ENCODE measurements at places on chromosomes 3 and 15. TPM values are rescaled to one million over a fixed set of nuclear protein-coding genes. Genes with fewer than 3 reads are reported as not detected.

- peak; percentile 51 for DNase-seq
Observed at GRCh38 chr15:70362886-70363285, 265.2 kb upstream of the TLE3 start.

DNA sequence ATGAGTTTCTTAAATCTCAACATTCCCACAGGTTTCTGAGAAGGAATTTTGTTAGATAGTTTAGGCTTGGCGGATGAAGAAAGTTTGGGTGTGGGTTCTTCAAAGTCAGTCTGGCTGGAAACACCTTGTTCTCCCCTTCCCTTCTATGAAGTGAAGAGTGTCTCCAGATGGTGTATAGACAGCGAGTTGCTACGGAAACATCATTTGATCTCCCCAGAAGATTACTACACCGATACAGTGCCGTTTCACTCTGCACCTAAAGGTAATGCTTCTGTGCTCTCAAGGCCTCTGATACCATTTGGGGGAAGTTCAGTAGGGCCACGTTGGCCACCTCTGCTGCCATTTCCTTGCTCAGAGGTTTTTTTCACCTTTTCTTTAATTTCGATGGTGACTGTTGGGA is 20.6 kb downstream of the DLEC1 start:
- DNase-seq = no peak

DNA sequence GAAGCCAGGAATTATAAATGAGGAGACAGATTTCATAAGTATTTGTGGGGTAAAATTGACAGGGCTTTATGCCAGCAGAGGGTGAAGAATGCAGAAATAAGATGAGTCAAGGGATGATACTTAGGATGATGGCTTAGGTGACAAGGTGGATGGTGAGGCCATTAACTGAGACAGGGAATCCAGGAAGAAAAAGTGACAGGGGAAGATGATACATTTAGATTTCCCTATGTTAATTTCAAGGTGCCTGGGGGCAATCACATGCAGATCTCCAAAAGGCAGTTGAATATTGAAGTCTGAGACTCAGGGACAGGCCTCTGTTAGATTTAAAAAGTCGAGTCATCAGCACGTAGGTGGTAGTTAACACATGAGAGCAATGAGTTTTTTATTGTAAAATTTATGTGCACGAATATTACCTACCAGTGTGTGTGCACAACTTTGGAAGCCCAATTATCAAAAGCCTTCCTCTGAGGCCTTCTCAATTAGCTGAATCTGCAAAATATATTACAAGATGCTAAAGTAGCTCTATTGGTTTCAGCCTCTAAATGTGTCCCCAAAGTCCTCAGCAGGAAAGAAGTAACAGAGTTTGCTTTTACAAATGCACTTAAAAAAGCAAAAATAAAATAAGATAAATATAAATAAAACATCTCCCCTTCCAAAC is 67.9 kb upstream of the CHL1 start:
- no peak for DNase-seq

- no peak for DNase-seq
Observed at GRCh38 chr3:113065336-113065735, 74.6 kb downstream of the GTPBP8 start.

DNA sequence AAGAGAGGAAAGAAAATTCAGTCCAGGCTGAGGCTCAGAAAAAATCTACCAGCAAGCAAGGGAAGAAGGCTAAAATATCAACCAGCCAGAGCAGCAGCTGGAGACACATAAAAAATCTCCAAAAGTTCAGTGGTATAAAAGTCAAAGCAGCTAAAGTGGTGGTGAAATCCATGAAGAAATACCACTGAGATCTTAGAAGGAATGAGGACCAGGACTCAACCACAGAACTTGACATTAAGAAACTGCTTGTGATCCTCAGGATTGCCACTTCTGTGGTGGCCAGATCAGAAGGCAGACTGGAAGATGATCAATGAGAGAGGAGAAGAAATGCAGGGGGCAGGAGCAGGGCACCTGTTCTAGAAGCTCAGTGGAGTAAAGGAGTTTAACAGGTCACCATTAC is 22.5 kb downstream of the CNTN3 start:
- no peak for DNase-seq

DNA sequence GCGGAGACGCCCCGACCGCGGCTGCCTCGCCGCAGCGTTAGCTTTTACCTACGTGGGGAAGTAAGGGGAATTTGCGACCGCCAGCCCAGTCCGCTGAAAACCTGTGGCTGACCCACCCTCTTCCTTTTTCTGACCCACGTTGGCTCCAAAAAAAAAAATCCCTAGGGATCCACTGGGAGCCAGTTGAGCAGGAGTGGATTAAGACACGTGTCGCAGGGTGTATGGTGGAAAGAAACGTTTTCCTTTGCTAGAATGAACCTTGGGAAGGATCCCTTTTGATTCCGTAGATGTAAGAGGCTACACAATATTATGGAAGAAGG is 575 bp upstream of the PCYT1A start:
- no peak for DNase-seq

DNA sequence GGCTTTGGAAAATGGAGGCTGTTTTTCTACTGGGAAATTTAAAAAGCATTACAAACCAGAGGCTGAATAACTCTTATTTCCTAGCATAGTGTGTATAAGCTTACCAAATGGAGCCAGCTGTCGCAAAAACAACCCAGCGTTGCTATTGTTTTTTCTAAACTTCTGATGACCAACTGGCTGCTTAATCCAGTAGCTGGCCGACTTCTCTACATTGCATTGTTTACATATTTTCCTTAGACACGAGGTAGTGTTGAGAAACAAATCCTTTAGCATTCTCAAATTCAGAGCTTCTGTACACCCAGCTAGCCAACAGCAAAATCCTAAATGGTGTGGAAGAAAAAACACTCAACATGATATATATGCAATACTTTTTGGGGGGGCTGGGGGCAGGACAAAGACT is 161.0 kb upstream of the ADAMTS9 start:
- no peak for DNase-seq

GRCh38 chr3:16945330-16945729 is 60.6 kb downstream of the PLCL2 start:
- no peak for DNase-seq

GRCh38 chr3:108124337-108125152 is 33.7 kb upstream of the CD47 start:
- no peak for DNase-seq

- DNase-seq = peak; percentile 68
Observed at GRCh38 chr3:49017971-49018706, at the start of gene DALRD3. TSS of gene DALRD3 (minus strand) at chr3:49018580. CDS start at chr3:49018564, 16 bp downstream.

DNA sequence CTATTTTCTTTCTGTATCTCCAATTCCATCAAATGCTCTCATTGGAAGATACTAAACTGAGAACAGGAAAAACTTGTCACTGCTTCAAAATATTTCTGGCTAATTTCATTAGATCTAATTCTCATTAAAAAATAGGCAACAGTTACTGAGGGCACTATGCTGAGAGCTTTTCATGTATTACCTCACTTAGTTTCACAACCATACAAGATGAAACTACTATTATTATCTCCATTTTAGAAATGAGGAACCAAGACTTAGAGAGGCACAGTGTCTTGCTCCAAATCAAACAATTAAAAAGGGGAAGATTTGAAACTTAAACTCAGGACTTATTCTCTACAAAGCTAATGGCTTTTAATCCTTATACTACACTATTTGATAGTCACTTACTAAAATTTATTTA is 7.2 kb upstream of the OTOL1 start:
- no peak for DNase-seq

DNA sequence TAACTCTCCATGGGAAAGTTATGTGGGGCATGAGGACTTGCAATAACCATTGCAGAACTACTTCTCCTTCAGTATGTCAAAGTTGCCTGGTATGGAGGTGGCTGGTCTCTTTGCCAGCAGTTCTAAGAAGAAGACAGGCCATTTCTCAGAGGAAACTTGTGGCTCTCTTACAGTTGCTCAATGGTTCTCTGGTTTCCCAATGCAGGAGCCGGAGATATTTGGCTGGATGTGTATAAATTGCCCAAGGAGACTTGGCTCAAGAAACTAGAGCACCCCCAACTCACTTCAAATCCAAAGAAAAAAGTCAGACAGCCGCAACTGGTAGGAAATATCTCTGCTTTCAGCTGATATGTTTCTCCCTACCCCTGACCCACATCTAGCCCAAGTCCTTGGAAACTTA is 24.2 kb downstream of the WDR93 start:
- no peak for DNase-seq

GRCh38 chr3:191343115-191343514 is 12.8 kb upstream of the UTS2B start:
- no peak for DNase-seq

DNA sequence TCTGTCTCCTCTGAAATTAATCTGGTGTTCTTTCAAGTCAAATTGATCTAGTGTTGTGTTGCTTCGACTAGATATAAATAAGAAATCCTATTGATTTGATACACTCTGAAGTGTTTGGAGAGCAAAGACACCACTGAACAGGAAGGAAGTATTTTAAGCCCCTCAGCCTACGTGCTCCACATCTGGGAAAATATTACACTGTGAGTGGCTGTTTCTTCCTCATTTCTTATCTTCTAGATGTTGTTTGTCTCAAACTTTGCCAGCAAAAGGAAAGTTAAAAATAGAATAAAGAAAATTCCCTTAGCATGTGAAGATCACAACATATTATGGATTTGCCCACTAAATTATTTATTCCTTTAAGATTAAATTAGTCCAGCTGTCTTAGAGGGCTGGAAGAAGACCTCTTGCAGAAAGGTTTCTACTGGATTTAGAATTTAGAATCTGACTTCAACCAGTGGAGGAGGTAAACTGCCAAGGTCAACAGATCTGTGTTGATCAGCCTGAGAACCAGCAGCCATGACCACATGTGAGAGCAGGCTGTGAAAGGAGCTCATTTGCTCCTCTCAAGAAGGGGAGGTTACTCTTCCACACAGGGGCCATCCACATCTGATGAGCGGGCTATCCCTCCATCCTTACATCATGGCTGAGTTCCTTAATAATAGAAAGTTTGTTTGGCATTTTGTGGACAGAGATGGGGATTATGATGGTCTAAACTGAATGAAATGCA is 46.3 kb upstream of the ACKR4 start:
- DNase-seq = no peak

- DNase-seq = no peak
Observed at GRCh38 chr3:160780245-160780644, 24.2 kb downstream of the PPM1L start.

DNA sequence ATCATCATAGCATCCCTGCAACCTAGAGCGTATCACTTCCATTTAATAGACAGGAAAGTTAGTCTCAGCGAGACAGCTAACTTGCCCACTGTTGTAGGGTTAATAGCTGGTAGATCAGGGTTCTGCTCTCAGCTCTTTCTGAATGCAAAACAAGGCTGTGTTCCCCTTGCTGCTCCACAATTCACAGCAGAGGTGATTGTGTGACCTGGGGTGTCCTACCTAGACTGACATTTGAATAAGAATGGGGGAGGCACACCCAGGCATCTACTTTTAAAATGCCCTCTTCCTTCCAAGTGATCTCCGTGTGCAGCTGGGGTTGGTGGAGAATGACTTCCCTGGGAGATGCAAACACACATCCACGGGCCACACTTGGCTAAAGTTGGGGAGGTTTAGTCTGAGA is 43.0 kb upstream of the CACNA2D3 start:
- no peak for DNase-seq

- DNase-seq = peak; percentile 37
Observed at GRCh38 chr15:66138096-66138783, 115.3 kb downstream of the MEGF11 start.

Gene SLC27A2
- 10.3 TPM for total RNA-seq

Gene ST3GAL6
- total RNA-seq = 7.4 TPM

Measured in thyroid gland (tissue), 4 donors.